Thymus (tissue), 14 donors: ENCODE measurements at places on chromosomes 1 and 21. TPM values are rescaled to one million over a fixed set of nuclear protein-coding genes. Genes with fewer than 3 reads are reported as not detected.

PPIAL4G gene
- 0.11 TPM for polyA plus RNA-seq

RABGGTB gene
- polyA plus RNA-seq = 83.4 TPM

DNA sequence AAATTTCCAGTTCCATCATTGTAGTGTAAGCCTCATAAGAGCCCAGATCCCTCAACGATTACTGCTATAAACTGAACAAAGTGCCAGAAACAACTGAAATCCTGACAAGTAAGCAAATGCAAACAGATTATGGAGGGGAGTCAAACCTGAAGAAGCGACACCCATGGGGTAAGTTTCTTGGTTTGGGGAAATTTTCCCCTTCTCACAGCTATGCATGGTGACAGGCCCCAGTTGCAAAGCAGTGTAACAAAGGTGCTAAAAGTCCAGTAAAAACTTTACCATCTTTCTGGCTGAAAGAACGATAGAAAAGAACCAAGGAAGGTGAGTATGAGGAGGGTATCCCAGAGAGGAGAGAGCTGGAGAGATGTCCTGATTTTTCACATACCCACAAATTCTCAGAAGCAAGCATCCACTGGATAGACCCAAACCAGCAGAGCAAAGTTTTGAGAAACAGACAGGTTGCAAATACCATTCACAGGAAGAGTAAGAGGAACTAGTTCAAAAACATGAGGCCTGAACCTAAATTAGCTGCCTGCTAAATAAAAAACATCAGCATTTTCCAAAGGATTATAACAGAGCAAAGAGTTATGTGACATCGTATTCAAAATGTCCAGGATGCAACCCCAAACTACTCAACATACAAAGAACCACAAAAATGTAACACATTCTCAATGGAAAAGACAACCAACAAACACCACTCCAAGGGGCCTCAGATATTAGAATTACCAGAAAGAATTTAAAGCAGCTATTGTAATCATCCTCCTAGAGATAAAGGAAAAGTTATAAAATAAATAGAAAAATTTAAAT is 14.5 kb downstream of the SCYL3 start:
- DNase-seq = no peak

GRCh38 chr1:41356752-41357151 is 4.5 kb upstream of the FOXO6 start:
- no peak for DNase-seq

GRCh38 chr1:65650682-65651081 is 142.0 kb upstream of the PDE4B start:
- DNase-seq = no peak
